ENCODE measurements at places on chromosomes 7 and 10. TPM values are rescaled to one million over a fixed set of nuclear protein-coding genes. Genes with fewer than 3 reads are reported as not detected.

Gene ZP3
- 2.5 TPM for total RNA-seq

Gene RBM20
- total RNA-seq, result 1.5 TPM

Gene SYT15
- 0.39 TPM for total RNA-seq

Gene GDF2
- total RNA-seq, result not detected

Gene CDCA7L
- total RNA-seq, result 41.0 TPM

DNA sequence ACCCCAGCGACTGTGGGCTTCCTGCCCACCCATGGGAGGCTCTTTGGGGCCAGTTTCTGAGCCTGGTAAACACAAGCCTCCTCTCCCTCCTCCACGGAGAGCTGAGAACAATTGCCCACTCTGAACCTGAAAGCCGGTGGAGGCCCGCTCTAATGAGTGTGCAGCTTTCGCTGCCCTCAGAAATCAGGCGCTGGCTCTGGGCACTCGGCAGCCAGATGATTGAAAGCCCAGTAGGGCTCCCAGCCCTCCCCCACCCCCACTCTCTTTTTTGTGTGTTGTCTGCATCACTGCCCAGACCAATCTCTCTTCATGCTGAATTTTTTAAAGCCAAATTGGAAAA is 438.9 kb downstream of the RPS24 start:
- no peak for DNase-seq

DNA sequence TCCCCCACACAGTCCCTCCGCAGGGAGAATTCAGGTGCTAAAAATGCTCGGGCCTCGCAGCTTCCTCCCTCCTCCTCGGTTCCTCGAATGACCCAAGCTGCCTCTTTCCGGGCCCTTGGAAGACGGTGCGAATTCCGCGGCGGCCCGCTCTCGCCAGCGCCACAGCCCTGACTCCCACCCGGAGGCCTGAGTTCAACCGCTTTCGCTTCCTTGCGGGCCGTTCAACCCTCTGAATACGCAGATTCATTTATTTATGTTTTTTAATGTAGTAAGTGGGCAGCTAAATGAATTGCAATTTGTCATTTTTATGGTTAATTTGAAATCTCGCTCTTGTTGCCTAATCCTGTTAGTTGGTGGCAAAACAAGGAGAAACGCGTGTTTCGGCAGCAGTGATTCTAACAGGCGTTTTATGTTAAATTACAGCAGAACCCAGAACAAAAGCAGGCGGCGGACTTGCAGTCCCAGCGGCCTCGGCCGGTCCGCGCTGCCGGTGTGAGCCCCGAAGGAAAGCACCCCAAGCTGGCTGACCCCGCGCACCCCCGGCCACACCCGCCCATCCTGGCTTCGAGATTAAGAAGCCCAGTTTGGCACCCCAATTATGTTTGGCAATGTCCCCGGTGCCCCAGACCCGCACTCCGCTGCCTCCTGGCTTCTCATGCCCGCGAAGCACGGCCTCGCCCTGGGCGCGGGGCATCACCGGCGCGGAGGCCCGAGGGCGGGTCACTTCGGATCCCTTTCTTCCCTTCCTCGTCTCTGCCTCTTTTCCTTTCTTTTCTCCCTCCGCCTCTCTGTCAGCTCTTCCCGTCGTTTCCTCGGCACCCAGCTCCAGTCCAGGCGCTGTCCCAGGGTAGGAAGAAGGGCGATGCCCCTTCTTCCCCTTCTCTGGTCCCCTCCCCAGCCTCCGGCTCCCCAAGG is 75.9 kb downstream of the INSIG1 start:
- DNase-seq, result no peak
